H9 (cell line): ENCODE measurements at places on chromosomes 4 and X. TPM values are rescaled to one million over a fixed set of nuclear protein-coding genes. Genes with fewer than 3 reads are reported as not detected.

CTAG2 gene
- total RNA-seq = not detected in 2 replicates

GRCh38 chrX:154540897-154541535 lies 5.6 kb downstream of the G6PD start:
- DNase-seq = no peak

- no peak for DNase-seq
Measured at GRCh38 chrX:5163663-5164062, 1065.0 kb downstream of the NLGN4X start.

- DNase-seq = no peak
Measured at GRCh38 chr4:82989575-82990429, 20.8 kb downstream of the LIN54 start.

GAGE1 gene
- total RNA-seq = not detected in 2 replicates

DNA sequence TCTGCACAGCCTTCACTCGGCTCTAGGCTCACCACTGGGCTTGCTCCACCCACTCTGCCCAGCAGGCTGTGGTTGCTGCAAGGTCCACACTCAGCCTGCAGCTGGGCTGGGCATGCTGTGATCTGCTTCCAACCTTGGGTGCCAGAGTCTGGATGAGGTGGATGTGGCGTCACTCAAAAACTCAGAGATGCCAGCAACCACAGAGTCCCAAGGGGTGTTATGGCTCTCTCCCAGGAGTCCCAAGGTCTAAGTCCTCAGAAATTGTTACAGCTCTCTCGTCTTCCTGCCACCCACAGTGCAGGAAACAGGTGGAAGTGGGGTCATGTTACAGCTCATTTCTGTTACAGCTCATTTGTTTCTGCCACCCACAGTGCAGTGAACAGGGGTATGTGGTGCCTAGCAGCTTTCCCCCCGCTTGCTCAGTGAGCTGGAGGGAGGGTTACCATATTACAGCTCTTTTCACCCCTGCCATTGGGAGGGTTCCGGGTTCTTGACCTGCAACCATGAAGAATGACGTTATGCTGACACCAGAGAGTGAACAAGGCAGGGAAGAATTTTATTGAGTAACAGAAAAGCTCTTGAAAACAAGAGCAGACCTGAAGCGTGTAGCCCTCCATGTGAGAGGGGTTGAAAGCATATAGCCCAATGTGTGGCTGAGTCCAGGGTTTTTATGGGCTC lies 893.9 kb downstream of the PCDH7 start:
- peak; percentile 31 for DNase-seq

GABRB1 gene
- 0.39 TPM in 1 of 2 replicates, not detected in the other for total RNA-seq

FGF2 gene
- total RNA-seq = 95.2 and 99.0 TPM in 2 replicates

DNA sequence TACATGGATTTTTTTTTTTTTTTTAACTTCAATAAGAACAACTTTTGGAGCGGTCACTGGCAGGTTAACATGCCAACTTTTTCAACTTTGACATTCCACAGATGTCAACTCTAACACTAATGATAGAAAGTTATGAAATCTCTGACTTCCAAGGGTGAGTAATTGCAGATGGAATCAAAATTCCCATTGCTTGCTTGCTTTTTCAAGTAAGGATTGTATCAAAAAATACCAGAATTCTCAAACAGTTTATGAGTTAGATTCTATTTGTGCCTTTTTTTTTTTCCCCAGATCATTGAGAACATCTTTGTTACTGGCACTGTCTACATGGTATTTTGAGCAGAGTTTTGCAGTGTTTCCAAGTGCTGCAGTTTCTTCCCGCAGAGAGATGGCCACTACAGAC lies 50.3 kb upstream of the OTUD4 start:
- no peak for DNase-seq

DNA sequence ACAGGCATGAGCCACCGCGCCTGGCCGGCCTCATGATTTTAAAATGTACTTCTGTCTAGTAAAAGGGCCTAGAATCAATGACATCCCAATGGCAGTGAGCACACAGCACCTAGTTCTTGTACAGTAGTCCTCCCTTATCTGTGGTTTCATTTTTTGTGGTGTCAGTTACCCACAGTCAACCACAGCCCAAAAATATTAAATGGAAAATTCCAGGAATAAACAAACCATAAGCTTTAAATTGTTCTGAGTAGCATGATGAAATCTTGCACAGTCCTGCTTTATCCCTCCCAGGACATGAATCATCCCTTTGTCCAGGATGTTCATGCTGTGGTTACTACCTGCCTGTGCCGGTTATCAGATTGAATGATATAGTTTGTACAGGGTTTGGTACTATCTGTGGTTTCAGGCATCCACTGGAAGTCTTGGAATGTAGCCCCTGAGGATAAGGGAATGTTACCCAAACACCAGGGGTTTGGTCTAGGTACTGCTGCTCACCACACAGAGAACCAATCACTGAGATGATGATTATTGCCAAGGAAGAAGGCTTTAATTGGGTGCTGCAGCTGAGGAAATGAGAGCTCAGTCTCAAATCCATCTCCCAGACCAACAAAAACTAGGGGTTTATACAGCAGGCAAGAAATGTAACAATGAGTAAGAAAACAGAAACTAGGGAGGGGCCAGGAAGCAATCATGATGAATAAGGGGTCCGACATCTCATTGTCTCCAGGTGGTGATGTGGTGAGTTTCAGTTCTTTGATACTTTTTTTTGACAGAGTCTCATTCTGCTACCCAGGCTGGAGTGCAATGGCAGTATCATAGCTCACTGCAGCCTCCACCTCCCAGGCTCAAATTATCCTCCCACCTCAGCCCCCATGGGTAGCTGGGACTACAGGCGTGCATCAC lies 16.2 kb upstream of the FHL1 start:
- DNase-seq = no peak

- DNase-seq = no peak
Measured at GRCh38 chrX:110114260-110114776, 111.4 kb downstream of the TMEM164 start.

ARHGAP10 gene
- total RNA-seq = 7.8 and 8.0 TPM in 2 replicates

DNA sequence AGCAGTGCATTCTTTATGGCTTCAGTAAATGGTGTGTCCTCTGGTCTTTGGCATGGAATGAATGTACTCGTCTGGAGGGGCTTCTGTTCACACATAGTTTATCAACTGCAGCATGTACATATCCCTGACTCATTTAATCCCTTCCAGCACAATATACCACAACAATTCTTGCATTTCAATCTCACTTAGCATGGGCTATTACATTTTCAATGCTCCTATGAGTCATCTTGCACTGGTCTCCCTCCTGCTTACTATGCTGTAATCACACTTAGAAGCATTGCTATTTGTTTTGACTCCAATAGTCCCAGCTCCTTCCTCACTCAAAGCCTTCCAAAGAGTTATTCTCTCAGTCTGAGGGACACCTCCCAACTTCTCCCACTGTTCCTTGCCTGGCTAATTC lies 180.9 kb upstream of the NUDT10 start:
- no peak for DNase-seq

GRCh38 chr4:160498211-160498610 lies 1395.3 kb downstream of the RAPGEF2 start:
- no peak for DNase-seq

HTN3 gene
- total RNA-seq = not detected in 2 replicates

DNA sequence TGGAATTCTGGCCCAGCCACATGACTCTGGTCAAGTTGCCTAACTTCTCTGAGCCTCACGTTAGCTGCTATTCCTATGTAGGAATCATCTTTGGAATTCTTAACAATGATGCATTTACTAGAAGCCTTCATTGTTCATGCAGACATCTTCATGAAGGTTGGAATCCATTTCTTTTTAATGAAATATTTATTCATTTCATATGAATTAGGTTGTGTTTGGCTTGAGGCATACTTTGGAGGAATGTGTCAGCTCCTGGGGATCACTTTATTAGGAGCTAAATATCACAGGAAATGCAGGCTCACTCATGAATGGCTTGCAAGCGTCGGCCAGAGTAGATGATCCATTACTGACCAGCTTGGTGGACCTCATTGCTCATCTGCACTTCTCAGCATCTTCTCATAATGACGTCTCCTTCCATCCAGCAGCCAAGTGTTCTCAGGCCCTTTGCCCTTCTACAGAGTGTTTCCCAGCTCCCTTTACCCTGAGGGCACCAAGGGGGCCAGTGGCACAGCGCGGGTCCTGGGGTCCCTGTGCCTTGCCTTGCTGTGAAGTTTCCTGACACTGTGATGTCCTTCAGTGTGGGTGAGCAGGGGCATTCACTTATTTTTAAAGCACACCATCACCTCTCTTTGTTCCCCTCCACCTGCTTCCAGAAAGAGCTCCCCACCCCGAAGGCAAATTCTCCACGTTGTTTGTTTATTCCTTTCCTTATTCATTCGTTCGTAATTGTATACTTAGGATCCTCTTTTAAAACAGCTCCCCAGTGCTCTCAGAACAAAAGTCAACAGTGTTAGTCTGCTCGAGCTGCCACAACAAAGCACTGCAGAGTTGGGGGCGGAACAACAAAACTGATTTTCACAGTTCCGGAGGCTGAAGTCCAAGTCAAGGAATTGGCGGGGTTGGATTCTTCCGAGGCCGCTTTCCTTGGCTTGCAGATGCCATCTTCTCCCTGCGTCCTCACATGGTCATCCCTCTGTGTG lies 106.8 kb downstream of the STK32B start:
- DNase-seq = peak; percentile 15

LIAS gene
- 18.5 and 19.9 TPM in 2 replicates for total RNA-seq

DNA sequence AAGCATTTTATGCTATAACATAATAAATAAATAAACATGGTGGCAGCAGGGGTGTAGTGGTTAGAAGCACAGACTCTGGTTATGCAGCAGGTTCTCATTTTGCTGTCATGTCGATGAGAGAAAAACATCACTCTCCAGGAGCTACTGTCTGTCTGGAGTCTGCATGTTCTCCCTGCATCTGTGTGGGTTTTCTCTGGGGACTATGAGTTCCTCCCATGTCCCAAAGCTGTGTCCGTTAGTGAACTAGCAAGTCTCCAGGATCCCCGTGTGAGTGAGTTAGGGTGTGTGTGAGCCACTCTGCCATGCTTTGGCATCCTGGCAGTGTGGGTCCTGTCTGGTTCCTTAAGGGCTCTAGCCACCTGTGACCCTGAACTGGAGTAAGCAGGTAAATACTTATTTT lies 585.6 kb upstream of the AGA start:
- DNase-seq = no peak

GRCh38 chr4:77453911-77454310 lies 151.7 kb upstream of the CXCL13 start:
- no peak for DNase-seq

SUV39H1 gene
- 16.2 and 17.4 TPM in 2 replicates for total RNA-seq

DNA sequence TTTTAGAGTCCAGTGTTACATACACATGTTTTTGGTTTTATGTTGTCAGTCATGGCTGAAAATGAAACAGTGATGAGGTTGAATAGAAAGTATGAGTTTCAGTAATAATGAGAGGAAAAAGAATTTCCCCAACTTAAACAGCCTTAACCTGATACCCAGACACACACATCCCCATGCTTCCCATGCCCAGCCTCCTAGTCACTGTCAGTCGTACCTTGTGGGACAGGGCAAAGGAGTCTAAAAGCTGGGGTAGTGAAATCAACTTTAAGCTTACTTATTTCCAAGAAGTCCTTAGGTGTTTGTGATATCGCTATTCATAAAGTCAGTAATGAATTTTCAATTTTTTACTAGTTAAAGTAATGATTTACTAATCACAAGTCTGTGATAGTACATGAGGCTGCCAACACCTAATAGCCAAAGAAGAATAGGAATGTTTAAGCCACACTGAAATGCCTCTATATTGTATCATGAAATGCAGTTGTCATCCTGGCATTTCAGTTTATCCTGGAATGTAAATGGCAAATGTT lies 24.3 kb upstream of the GPR34 start:
- no peak for DNase-seq

GRCh38 chr4:110415478-110415877 lies 60.5 kb upstream of the ENPEP start:
- DNase-seq = no peak

DNA sequence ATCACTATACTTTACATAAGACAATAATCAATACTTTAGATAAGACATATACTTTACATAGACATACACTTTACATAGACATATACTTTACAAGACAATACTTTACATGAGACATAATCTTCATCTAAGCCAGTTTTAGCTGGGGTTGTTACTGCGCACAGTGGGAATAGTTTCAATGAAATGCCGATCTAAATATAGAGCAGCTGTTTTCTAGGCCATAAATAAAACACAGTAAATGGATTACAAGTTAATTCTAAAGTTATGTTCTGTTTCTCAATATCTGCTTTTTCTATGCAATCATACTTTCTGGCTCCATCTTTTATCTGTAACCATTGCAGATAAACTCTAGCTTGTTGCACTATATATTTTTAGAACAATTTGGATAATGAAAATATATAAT lies 1470.6 kb upstream of the PABPC4L start:
- DNase-seq = no peak

KLB gene
- 0.07 TPM in 2 replicates for total RNA-seq

DNA sequence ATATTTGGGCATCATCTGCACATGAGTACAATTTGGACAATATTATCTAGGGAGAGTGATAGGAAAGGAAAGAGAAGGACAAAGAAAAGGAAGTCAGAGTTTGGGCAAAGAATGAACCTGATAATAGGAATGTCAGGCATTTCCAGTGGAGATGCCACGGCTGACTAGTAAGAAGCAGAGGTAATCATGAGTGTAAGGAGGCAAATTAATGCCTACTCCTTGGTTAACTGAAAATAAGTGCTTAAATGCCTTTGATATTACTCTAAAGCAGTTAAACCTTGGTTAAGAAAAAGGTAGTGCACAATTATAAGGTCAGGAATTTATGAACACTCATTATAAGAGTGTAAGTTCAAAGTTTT lies 99.2 kb upstream of the DDIT4L start:
- no peak for DNase-seq

- no peak for DNase-seq
Measured at GRCh38 chrX:91108761-91109160, 325.9 kb upstream of the PABPC5 start.

GRCh38 chr4:181509073-181509472 lies 734.1 kb upstream of the TENM3 start:
- DNase-seq = no peak

FSTL5 gene
- not detected in 2 replicates for total RNA-seq

DNA sequence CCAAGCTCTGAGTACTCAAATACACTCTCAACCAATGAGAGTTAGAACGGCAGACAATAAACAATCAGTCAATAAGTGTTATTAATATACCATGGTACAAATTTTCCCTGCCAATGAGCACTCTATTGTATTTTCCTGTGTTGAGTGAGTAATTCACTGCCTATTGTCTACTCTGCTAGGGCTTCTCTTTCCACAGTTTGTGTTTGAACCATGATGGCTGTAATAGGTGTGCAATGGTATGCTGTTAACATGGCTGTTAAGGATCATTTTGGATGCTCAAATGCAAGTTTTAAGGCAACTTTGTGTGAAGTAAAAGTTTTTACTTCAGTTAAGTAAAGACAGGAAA lies 41.2 kb downstream of the RPS6KA3 start:
- no peak for DNase-seq
